Dermis microvascular lymphatic vessel endothelial cell (primary cell): ENCODE measurements at places on chromosomes 12 and 14. TPM values are rescaled to one million over a fixed set of nuclear protein-coding genes. Genes with fewer than 3 reads are reported as not detected.

Gene DDIT3
- 6.2 and 10.1 TPM in 2 replicates for total RNA-seq

Gene PUS1
- total RNA-seq = 7.6 and 10.2 TPM in 2 replicates

Gene CLEC9A
- not detected in 2 replicates for total RNA-seq

Gene POTEM
- total RNA-seq = not detected in 2 replicates

Gene LRRIQ1
- total RNA-seq = 0.13 and 0.38 TPM in 2 replicates

Gene RDH11
- total RNA-seq = 77.0 and 84.6 TPM in 2 replicates

Gene GPRC5A
- total RNA-seq = 0.89 and 1.8 TPM in 2 replicates

Gene FOXJ2
- total RNA-seq = 2.8 and 4.4 TPM in 2 replicates

Gene ACOT6
- not detected in 2 replicates for total RNA-seq

Gene REM2
- under 0.01 TPM in 1 of 2 replicates, not detected in the other for total RNA-seq

Gene P3H3
- 18.2 and 22.6 TPM in 2 replicates for total RNA-seq

Gene TMEM233
- total RNA-seq = 0.77 and 0.89 TPM in 2 replicates

Gene RFX4
- total RNA-seq = not detected in 2 replicates

Gene IGF1
- 0.26 and 2.1 TPM in 2 replicates for total RNA-seq

Gene TAS2R50
- 1.2 and 1.8 TPM in 2 replicates for total RNA-seq

Gene TMEM132D
- not detected in 2 replicates for total RNA-seq

Gene CISTR
- total RNA-seq = not detected in 2 replicates

Gene DHRS2
- total RNA-seq = 1.7 and 2.0 TPM in 2 replicates

Gene FAM186B
- total RNA-seq = 0.13 TPM in 2 replicates
